ENCODE measurements at places on chromosomes 7 and 10.

- DNase-seq = no peak
These were observed 34.5 kb upstream of the EGR2 start for GRCh38 chr10:62850646-62851045.

DNA sequence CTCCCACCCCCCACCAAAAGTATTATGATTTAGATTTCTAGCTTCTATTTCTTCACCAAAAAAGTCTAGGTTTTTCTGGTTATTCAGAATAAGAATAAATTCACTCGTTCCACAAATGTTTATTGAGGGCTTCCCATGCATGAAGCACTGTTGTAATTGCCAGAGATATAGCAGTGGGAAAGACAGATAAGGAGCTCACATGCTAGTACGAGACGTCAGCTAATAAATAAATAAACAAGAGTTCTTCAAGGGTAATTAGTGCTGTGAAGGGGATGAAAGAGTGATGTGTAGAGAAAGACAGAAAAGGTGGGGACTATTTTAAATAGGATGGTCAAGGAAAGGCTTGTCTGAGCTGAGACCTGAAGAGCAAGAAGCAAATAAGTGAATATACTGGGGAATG, 38.1 kb upstream of the SEPTIN7 start:
- no peak for DNase-seq

DNA sequence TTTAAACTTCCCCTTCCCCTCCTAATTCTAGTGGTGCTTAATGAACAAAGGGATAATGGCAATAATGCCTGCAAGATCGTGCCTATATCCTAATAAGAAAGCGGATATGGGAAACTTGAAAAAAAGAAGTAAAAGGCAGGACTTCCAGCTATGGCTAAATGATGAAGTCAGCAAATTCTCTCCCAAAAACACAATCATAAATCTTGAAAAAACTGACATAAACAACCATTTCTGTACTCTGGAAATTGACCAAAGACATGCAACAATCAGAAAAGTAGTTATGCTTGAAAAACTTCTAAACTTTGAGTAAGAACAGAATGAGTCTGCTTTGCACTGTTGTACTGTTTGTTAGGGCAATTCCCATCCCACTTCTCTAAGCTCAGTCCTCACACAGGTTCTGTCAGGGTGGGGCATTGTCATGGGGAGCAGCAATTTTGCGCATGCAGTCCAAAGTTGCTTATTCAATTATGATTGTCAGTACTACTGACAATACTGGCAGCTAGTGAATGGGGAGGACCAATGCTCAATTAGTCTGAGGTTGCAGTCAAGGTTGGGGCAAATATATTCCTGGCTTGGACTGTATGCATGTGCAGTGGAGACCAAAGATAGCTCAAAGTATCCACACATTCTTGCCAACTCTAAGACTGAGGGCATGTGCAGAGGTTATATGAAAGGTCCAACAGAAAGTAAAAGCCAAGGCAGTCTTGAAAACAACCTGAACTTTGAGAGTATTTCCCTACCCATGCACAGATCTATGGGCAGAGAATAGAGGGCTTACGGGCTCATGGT, 34.1 kb upstream of the ARHGAP22 start:
- no peak for DNase-seq

DNA sequence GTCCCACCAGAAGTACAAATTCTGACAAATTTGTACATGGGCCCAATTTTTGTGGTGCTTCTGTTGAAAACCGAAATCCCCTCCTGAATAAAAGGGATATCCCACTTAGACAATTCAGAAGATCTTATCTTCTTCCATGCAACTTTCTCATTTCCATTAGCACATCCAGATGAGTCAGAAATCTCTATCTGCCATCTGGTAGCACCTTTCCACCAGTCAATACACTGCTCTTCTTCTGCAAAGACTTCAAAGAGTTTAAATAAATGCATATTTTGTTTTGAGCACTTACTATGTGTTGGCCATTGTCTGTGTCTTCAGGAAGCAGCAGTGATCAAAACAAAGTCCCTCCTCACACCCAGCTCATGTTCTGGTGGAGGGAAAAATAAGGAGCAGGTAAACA, 12.7 kb upstream of the KLF6 start:
- DNase-seq = no peak

DNA sequence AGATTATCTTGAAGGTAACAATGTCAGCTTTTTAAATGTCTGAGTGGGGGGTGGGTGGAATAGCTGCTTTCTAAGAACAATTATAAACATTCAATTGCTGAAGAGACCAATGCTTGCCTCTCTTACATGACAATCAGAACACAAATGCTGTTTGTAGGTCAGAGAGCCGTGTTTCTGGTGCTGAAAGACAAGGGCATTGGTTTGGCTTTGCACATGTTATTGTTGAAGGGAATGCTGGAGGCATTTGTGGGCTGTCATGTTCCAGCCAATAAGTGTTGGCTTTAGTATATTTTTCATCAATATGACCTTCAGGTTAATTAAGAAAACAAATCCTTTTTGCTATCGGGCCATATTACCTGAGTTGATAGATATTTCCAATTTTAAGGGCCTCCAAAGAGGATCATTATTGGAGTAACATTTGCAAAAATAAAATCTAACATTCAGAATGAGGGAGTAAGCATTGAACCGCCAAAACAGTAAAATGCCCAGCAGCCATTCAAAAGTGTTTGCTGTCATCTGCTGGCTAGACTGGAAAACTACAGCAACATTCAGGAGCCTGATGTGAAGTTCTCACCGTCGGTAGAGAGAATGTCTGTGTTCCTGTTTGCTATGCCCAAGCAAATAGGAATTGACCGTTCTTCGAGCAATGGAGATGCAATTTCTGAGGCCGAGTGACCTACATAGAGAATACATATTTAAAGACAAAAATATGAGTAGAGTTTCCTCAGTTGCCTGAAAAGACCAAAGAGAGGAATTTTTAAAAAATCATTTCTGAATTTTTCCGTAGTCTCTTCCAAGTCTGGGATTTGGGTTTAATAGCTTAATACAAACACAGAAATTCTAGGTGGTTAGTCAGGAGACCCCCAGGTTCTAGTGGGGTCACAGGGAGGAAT, 118.9 kb downstream of the APBB1IP start:
- peak; percentile 67 for DNase-seq
